ENCODE measurements at places on chromosomes 5 and 9.

GRCh38 chr5:32984851-32985610, 273.9 kb downstream of the NPR3 start:
- DNase-seq = peak; percentile 14

DNA sequence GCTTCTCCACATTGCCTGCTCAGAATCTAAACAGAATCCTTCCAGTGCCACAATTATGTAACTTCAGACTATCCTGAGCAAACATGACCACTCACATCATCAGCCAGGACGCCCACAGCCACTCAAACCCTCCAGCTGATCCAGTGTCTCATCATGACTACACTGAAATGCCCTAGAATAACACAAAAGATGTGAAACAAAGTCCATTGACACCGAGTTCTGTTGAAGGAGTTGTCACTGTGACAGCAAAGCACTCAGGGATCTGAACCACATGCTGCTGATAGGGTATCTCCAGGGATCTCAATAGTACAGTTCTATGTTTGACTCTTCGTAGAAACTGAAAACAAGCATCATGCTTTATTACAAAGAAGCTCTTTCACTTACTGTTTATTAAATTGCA, 150.2 kb downstream of the GABBR2 start:
- DNase-seq = no peak

GRCh38 chr5:1529498-1529897, 5.7 kb upstream of the LPCAT1 start:
- DNase-seq = no peak

DNA sequence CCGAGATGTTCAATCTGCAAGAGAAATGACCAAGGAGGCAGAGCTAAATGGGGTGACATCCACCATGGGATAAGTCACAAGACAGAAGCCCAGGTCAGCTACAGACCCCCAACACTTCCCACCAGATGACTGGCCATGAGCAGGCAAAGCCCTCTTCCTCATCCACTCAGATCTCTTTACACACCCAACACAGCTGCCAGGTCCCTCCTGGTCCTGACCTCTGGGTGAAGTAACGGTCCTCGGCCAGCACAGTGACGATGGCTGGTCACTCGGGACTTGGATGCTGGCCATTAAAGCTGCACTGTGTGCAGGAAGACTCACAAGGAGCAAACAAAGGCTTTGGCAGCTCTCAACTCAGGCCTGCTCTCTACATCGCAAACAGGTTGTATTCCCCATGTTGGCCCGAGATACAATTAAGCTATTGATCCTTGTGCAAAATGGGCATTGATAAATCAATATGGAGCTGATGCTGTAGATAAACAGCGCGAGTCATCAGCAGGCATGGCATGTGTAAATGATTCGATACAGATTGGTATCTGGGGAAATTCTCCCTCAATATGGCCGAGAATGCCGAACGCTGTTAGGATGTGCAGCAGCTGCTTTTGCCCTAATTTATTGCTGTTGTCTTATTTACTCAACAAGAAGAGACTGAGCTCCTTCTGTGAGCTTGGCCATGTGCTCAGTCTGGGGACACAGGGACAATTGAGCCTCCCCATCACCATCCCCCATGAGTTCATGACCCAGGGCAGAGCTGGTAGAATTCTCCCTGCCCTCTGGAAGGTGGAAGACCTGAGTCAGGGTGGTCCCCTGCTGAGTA, 98.7 kb downstream of the C5orf15 start:
- DNase-seq = no peak

- DNase-seq = peak; percentile 65
Measured at GRCh38 chr9:37952731-37953130, 48.8 kb upstream of the SLC25A51 start.

- DNase-seq = no peak
Measured at GRCh38 chr5:110269478-110270142, 456.9 kb downstream of the TMEM232 start.

DNA sequence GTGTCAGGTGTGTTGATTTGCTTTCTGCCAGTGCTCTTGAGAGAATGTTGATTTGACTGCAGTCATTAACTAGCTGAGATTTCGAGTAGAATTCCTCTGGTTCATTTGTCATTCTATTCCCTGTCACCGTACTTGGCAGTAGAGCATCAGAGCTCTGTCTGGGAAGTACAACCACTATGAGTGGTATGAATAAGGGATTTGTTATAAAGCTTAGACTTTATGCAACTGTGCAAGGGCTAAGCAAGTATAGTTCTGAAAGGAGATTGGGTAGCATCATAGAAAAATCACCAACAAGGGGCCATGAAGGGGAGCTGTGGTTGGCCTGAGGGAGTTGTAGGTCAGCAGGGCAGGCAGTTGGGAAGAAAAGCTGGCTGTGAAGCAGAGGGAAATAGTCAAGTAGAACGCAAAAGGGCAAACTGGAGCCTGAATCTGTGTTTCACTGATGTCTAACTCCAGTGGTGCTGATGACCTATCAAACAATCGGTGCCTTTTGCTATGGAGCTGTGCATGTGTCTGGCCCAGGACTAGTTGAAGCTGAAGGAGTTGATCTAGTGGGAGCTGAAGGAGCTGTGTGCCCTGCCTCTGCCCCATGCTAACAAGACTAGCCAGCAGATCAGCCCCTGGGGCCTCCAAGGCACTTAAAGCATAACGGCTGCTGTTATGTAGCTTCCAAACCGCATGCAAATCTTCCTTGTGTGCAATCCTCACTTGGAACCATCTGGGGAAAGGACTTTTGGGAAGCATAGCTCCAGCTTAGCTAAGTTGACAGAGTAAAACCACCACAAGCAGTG, 110.0 kb downstream of the SLC28A3 start:
- peak; percentile 51 for DNase-seq

- no peak for DNase-seq
Measured at GRCh38 chr5:135596157-135596763, 17.5 kb upstream of the CXCL14 start.

DNA sequence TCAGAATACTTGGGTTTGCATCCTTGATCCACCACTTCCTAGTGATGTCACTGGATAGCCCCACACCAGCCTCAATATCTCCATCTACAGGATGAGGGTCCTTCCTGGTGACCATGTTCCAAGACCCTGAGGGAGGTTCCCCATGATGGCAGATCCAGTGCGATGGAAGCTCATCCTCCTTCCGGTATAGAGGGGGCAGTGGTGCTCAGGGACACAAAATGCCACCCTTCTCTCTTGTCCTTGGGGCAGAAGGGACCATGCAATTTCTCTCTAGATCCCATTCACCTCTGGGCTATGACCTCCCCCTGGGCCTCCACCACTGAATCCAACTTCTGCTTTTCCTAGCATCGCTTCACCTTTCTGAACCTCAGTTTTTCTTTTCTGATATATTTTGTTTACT, 5.4 kb upstream of the SLC25A51 start:
- DNase-seq = no peak

Data from AG04449 (cell line).